ENCODE measurements at places on chromosomes 16 and 17.

- DNase-seq, result no peak
Observed at GRCh38 chr17:37234106-37234505, 141.7 kb upstream of the C17orf78 start.

DNA sequence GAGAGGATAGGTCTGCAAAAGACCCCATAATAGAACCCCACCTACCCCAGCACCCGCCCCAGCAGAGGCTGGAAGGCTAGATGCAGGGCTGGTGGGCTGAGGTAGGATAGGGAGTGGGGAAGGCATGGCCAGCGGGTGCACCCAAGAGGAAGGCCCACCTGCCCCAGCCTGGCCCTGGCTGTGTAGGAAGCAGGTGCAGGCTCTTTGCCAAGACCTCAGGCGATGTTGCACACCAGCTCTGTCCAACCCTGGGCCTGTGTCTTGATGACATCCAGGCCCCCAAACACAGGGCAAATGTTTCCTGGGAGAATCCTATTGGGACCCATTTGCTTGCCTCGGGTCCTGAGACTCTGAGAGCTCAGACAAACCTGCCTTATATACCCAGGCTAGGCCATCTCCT lies 12.2 kb downstream of the UNC119 start:
- no peak for DNase-seq

- no peak for DNase-seq
Observed at GRCh38 chr17:46191322-46192188, 1.7 kb downstream of the KANSL1 start.

DNA sequence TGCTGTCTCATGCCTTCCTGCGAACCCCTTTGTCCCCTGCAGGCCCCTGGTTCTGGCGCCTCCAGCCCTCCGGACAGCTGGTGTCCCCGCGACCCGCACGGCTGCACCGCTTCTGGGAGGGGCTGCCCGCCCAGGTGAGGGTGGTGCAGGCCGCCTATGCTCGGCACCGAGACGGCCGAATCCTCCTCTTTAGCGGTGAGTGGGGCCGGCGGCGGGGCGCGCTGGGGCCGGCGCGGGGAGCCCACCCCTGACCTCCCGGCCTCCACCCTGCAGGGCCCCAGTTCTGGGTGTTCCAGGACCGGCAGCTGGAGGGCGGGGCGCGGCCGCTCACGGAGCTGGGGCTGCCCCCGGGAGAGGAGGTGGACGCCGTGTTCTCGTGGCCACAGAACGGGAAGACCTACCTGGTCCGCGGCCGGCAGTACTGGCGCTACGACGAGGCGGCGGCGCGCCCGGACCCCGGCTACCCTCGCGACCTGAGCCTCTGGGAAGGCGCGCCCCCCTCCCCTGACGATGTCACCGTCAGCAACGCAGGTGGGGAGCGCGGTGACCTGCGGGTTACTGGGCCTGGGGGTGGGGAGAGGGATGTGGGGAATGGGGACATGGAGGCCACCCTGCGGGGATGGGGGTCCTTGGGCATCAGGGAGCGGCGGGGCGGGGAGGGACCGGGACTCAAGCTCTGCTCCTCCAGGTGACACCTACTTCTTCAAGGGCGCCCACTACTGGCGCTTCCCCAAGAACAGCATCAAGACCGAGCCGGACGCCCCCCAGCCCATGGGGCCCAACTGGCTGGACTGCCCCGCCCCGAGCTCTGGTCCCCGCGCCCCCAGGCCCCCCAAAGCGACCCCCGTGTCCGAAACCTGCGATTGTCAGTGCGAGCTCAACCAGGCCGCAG lies 7.1 kb upstream of the IL32 start:
- DNase-seq, result no peak

DNA sequence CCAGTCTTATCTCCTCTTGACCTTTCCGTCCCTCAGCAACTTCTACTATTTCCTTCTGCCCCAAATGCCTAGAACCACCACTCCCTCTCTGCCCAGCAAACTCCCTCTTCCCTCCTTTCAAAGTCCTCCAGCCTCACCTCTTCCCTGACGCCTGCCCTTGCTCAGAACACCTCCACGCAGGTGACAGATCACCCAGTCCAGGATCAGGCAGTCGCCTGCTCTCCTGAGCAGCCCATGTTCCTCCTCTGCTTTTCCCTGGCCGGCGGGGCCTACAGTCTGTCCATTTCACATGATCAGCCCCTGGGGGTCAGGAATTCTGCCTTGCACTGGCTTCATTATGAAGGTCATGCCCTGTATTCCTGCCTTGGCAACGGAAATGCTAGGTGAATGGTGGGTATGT lies 422 bp downstream of the CD300LF start:
- DNase-seq, result no peak

DNA sequence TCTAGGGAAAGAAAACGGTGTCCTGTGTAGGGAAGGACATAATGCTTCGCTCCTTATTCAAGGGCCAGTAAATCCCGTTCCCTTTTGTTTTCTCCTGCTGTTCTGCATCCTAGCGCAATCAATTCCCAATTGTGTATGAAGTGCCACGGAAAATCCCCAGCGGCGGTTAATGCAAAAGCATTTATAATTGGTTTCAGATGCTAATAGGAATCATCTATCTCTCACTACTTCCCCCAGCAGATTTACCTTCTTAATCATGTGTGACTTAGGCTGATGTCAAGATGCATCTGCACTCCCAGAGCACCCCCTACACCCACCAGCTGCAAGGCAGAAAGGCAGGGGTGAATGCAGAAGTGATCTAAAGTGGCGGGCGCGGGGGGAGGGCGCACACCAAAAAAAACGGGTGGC lies 32.7 kb upstream of the SSTR2 start:
- DNase-seq, result no peak

GRCh38 chr17:65727246-65727645 lies 165.8 kb upstream of the AXIN2 start:
- no peak for DNase-seq

GRCh38 chr17:69144331-69145255 lies 2.9 kb upstream of the ABCA6 start:
- no peak for DNase-seq

DNA sequence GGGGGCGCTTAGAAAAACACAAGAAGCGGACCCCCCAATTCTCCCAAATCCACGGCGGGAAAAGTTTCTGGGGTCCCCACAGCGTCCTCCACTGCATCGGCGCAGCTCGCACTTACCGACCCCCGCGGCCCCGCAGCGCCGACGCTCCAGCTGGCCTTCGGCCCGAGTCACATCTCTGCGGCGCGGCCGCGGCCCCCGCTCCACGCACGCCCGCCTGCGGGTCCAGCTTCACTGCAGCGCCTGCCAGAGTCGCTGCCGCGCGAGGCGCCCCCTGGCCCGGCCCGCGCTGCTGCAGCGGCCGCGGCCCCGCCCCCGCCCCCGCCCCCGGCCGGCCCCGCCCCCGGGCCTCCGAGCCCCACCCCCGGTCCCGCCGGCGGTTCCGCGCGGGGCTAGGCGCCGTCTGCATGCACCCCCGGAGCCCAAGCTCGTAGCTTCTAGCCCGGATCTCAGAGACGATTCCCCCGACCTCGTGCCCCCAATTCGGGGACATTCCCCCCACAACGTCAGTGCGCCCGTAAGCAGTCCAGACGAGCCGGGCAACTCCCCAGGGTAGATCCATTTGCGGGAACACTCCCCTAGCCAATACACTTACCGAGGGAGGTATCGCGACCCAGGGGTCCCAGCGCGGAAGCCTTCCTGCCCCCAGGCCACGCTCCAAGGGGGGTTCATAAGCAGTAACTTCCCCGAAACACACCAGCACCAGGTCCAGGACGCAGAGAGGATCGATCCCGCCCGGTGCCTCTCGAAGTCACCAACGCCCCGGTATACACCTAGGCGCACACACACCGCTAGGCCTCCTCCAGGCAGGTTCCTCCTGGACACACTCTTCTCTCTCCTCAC lies at the start of gene GPRC5B:
Gene GPRC5B, minus strand, starts transcription at position 238 of the 840 bp plus-strand sequence. CDS start 12,003 bp downstream, outside the sequence.
- DNase-seq, result peak; percentile 13

DNA sequence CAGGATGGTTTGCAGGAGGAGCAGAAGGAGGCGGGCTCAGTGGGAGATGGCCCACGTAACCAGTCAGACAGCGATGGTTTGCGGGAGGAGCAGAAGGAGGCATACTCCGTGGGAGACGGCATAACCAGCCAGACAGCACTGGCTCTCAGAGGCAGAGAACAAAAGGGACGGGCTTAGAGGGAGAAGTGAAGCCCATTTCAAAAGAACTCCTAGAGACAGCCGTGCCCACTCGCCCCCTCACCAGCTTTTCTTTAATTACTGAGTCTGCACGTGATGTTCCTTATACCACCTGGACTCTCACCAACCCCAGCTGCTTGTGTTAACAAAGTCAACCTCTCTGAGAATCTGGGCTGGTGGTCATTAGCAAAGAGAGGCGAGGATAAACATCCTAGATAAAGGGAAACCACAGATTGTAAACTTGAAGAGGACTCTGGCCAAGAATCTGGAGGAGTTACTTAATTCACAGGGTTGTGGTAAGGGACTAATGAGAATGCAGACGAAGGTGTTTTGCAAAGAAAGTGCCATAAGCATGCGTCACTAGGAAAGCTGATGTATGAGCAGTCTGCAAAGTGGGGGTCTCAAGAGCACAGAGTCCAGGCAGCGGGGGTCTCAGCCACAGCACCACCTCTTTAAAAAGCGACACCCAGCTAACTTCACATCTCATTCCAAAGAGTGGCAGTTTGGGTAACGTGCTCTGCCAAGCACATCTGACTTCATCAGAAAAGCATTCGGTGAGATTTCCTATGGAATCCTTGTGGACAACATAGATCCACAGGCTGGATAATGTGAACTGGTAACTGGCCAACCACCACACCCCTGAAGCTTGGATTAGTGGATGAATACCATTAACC lies 51.7 kb downstream of the NXN start:
- no peak for DNase-seq

GRCh38 chr16:86060381-86061317 lies 161.7 kb downstream of the IRF8 start:
- no peak for DNase-seq

DNA sequence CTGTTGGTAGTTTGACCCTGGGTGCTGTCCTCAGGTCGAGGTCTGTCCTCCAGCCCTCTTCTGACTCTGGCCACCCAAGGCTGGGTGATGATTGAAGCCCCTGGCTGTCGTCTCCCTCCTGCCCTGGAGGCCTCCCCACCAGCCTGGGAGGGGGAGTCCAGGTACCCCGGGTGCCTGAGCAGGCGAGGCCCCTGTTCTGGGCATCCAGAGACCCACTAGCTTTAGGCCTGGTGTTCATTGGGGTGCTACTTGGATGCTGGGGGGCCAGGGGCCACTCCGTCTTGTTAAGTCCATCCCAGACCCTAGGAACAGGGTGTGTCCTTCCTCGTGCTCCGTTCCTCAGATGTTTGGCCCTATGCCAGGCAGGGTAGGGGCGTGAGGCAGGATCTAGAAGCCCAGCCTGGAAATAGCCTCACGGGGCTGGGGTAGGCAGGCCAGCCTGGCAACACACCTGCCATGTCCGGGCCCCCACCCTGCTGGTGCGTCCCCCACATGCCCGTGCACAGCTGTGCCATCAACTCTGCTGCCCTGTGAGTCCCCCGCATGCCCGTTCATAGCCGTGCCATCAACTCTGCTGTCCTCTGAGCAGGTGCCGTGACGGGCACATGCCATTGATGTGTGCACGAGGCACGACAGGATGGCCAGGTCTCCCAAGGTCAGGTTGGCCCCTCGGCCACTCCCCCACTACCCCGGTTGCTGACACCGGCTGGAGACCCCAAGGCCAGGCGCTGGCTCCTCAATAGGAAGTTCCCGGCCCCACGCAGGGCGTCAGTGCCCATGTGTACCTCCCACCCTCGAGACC lies 36.9 kb downstream of the GINS2 start:
- DNase-seq, result no peak
